HS-5 (cell line): ENCODE measurements at places on chromosomes 3 and 15.

GRCh38 chr3:184908859-184909258 lies 96.9 kb downstream of the VPS8 start:
- DNase-seq, result no peak

DNA sequence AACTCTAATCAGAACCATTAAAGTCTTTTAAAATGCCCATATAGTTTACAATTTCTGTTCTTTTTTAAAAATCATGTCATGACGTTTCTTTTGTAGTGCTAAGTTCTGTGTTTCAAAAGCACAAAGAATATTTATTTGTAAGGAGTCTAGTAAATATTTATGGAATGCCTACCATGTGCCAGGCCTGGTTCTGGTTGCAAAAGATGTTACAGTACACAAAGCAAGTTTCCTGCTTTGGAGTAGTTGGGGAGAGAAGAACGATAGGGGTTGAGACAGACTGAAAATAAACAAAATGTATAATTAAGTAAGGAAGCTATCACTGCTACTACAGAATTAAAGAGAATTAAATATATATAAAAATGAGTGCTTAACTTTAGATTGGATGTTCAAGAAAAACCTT lies 86.8 kb upstream of the CMSS1 start:
- DNase-seq, result no peak

- DNase-seq, result no peak
These were observed 190.7 kb downstream of the ZIC4 start for GRCh38 chr3:147215660-147216059.

DNA sequence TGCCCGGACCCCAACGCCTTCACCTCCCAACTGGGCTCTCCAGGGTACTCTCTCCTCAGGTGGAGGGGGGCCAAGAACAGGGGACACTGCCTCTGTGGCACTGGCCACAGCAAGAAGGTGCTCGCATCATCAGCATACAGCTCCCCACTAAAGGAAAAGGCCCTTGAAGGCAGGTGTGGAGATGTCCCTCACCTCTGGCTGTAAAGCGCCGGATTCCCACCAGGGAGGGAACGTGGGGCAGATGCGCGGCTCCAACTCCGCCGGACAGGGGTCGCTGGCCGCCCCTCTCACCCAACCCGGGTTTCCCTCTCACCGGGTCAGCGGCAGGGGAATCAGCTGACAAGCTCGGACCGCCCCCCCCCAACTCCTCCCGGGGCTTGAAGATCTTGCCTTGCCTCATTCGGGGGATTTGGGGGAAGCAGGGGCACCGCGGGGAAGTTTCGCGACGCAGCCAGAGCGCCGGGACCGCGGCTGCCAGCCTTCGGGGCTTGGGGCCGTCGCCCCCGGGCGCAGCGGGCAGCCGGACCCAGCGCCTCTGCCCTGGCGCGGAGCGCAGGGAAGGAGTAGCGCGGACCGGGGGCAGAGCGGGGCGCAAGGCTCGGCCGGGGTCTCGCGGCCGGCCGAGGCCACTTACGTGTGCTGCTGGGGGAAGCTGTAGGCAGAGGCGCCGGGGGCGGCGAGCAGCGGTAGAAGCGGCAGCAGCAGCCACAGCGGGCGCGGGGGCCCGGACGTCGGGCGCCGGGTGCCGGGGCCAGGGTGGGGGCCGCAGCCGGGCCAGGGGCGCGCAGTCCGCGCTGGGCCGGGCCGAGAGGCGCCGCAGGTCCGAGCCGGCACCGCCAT lies 630 bp downstream of the CACNA2D2 start:
- no peak for DNase-seq

DNA sequence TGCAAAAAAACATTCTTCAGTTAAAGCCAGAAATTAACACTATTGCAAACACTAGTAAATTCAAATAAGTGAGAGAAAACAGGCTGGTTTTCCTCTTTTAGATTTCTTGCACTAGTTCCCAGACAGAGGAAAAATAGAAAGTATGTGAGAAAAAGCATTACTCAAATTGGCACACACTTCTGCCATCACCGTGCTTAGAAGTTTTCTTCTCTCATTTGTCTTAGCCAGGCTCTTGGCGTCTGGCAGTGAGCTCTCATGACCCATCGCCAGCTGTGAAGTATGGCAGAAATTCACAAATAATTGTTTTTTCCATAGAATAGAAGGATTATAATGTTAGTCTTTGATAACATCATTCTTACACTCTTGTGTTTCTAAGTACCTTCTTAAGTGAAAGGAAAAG lies 515.9 kb downstream of the GBE1 start:
- no peak for DNase-seq

DNA sequence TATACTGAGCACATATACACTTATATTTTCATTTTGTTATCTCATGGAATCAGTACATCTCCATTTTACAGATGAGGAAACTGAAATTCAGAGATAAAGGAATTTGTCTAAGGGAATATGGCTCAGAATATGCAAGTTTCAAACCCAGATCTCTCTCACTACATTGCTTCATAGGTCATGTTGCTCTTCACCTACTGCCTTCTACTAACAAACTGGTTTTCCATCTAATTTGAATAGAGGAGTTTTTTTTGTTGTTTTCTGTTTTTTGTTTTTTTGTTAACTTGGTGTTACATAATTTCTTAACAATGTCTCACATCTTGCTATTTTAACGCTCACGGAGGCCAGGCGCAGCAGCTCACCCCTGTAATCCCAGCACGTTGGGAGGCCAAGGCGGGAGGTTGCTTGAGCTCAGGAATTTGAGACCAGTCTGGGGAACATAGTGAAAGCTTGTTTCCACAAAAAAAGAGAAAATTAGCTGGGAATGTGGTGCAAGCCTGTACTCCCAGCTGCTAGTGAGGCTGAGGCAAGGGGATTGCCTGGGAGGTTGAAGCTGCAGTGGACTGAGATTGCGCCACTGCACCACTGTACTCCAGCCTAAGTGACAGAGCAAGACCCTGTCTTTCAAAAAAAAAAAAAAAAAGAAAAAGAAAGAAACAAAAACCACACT lies 37.0 kb downstream of the FMN1 start:
- no peak for DNase-seq

DNA sequence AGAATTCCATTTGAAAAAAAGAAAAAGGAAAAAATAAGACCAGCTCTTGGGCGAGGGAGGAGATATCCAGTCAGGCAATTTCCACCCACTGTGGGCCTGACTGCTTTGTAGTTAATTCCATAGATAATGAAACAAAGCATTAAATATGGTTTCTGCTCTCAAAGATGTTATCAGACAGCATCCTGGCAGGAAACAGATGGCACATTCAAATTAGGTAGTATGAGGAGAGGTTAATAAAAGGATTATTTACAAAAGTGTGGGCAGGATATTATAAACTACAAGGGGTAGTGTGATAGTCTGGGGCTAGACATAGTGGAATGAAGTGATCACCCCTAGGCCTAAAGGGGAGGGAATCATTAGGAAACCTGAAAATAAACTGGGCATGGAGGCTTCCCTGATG lies 193.2 kb downstream of the CLSTN2 start:
- no peak for DNase-seq

GRCh38 chr15:63080634-63081250 lies 38.2 kb downstream of the TPM1 start:
- no peak for DNase-seq

- no peak for DNase-seq
These were observed 331.8 kb upstream of the ROBO1 start for GRCh38 chr3:80099559-80100066.

DNA sequence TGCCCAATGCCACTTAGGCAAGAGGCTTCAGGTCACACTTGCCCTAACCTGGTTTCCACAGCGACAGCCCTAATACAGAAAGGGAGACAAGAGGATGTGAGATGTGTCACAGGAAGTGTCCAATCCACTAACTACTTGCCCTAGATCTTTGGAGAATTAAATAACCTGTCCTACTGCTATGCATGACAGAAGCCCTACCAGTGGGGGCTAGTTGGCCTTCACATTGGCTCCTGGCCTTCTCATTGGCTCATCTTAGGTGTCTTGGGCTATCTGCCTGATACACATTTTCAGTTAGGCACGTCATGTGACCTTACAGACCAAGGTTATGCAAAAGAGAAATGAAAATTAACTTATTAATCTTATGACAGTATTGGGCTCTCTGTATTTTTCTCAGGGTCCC lies 449.9 kb downstream of the FHIT start:
- no peak for DNase-seq

DNA sequence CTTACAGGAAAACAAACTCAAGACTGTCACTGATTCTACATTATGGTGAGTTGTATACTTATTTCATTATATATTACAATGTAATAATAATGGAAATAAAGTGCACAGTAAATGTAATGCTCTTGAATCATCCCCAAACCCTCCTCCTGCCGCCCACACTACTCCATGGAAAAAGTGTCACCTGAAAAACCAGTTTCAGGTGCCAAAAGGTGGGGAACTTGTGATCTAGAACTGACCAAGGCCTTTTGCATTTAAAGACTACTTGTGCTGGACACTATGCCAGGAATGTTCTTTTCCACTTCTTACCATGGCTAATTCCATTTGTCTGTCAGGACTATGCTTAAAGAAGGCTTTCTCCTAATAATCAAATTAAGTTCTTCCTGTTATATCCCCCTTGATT lies 32.3 kb downstream of the ROBO2 start:
- no peak for DNase-seq

GRCh38 chr15:48636511-48636910 lies 9.0 kb downstream of the FBN1 start:
- DNase-seq, result no peak

DNA sequence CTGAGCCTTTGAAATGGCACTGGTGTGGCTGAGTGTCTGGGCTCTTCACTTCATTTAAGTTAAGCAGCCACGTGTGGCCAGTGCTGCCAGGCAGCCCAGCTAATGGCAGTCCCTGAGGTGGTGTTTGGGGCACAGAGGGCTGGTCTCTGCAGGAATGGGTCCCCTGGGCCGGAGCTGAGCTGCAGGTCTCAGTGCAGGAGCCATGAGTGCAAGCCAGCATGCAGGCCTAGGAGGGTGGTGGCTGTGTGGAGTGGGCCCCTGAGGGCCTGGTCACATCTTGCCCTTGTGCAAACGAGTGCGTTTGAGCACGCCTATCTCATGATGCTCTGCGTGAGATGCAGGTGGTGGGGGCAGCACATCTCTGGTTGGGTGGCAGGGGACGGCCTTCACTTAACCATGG lies 48.9 kb downstream of the PLXNA1 start:
- no peak for DNase-seq

DNA sequence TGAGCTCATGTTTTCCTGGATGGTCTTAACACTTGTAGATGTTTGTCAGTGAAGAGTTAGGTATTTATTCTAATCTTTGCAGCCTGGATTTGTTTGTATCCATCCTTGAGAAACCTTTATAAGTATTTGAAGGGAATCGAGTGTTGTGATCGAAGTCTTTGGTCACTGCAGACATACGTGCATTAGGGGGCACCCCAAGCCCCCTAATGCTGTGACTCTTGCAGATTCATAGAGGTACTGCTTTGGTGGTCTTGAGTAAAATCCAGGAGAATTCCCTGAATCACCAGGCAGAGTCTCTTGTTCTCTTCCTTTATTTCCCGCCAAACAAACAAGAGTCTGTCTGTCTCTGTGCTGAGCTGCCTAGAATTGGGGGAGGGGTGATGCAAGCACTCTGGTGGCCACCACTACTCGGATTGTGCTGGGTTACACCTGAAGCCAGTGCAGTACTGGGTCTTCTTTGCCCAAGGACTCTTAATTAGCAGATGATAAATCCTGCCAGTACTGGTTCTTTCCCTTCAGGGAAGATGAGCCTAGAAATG lies 170.5 kb upstream of the POU1F1 start:
- no peak for DNase-seq

DNA sequence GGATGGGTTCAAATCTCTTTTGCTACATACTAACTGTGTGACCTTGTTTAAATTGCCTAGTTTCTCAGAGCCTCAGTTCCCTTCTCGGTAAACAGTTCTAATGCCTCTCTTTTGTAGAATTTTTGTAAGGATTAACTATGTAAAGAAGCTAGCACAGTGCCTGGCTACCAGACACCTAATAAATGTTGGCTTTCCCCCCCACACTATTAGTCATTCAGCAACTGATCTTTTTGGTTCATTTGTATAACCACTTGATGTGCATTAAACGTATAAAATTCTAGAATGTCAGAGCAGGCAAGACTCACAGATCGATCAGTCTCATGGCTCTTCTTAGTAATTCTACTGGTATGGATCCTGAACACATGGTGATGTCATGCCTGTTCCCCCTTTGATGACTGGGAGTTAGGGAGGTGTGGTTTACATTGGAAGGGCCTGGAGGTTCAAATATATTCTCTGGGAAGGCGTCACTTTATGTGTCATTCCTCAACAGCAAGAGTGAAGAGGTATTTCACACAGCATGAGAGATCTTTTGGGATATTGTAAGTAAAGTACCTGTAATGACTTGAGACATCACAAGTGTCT lies 6.5 kb downstream of the TAGLN3 start:
- DNase-seq, result peak; percentile 53

GRCh38 chr3:37904601-37905000 lies 42.9 kb downstream of the CTDSPL start:
- DNase-seq, result no peak

- no peak for DNase-seq
These were observed 272.1 kb downstream of the UACA start for GRCh38 chr15:70491201-70491621.

DNA sequence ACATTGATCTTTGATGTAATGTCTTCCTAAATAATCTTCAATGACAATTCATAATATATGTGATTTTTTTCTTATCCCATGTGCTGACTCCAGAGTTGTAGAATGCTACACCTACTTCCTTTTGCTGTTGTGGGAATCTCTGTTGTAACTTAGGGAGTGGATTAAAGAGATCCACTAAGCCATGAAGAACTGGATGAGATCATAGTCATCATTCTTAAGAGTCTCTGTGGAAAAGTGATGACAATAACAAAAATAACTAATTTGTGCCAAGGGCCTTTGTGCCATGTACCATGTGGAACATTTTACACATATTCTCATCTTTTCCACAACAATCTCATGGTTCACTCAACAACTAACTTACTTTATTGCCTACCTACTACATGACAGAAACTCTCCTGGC lies 162.9 kb upstream of the PDZRN3 start:
- no peak for DNase-seq

- no peak for DNase-seq
These were observed 45.8 kb upstream of the KLF13 start for GRCh38 chr15:31280831-31281216.

- no peak for DNase-seq
These were observed 1.2 kb downstream of the CFAP91 start for GRCh38 chr3:119703820-119704531.
